ENCODE measurements at places on chromosomes 16 and 17. TPM values are rescaled to one million over a fixed set of nuclear protein-coding genes. Genes with fewer than 3 reads are reported as not detected.

BCL6B gene
- 0.05 TPM for total RNA-seq

NPB gene
- 0.25 TPM for total RNA-seq

ANKRD40CL gene
- not detected for total RNA-seq

PDIA2 gene
- not detected for total RNA-seq

CA4 gene
- total RNA-seq: not detected

CXCL16 gene
- total RNA-seq: 48.6 TPM

Data from renal cortical epithelial cell (primary cell).